ENCODE measurements at places on chromosomes 12 and 14.

DNA sequence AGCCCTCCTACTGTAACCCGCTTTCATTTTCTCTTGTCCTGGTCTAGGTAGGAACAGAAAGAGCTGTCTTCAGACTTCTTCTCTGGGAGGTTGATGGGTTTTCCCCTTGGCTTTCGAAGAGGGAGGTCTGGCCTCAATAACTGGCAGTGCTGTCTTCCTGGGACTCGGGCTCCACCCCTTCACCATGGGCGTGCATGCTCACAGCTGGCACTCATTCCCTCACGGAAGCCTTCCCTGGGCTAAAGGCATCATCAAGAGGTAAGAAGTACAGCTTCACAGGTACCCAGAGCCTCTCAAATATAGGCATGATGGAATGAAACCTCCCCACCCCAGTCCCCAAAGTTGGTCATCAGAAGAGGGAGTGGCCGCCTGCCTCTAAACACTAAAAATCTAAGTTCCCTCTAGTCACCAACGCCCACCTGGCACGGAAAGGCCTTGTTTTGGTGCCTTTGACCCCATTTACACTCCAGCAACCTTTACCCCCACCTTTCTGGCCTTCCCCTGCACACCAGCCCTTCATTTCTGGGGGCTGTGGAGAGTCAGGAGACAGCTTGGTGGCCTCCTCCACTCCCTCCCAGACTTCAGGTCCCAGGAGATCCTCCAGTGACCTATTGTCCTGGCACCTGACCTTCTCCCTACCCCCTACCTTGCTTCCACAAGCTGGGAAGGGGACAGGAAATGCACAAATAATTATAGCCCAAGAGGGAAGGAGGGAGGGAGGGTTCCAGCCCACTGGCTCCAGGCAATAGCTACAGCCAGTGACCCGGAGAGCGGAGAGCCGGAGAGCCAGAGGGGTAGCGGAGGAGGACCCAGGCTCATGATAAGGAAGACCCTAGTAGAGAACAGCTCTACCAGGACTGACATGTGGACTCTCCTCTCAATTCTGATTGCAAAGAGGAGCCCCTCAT, 2.8 kb downstream of the RAPGEF3 start:
- DNase-seq, result no peak

DNA sequence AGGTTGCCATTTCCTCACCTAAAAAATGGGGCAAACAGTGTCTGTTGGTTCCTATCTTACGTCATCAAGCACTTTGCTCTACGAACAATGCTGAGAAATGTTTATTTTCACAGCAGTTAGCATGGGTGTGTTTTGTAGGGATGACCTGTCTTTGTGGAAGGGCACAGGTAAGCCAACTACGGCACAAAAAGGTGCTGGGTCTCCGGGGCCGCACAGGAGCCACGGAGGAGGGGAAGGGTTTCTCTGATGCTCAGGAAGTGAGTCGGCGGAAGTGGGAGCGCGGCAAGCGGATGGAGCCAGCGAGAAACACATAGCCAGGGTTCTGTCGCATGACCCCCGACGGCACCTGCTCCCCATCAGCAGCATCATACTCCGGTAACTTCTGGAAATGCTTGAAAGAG, 65.6 kb upstream of the TCL1B start:
- DNase-seq, result no peak

- no peak for DNase-seq
Observed at GRCh38 chr14:99736603-99737371, 52.7 kb downstream of the CYP46A1 start.

DNA sequence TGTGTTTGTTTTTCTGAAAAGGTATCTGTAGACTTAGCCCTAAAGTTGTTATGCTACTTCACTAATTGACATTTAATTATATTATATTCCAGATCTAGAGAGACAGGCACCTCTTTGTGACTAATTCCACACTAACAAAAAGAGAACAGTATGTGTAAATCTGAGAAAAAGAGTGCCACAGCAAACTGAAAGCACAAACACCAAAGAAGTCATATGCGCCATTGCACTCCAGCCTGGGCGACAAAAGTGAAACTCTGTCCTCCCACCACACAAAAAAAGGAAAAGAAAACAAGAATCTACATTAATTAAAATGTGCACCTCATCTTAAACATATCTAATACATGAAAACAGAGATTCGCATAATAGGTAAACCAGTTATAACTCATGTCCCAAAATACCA, 4.4 kb upstream of the CSRNP2 start:
- no peak for DNase-seq

DNA sequence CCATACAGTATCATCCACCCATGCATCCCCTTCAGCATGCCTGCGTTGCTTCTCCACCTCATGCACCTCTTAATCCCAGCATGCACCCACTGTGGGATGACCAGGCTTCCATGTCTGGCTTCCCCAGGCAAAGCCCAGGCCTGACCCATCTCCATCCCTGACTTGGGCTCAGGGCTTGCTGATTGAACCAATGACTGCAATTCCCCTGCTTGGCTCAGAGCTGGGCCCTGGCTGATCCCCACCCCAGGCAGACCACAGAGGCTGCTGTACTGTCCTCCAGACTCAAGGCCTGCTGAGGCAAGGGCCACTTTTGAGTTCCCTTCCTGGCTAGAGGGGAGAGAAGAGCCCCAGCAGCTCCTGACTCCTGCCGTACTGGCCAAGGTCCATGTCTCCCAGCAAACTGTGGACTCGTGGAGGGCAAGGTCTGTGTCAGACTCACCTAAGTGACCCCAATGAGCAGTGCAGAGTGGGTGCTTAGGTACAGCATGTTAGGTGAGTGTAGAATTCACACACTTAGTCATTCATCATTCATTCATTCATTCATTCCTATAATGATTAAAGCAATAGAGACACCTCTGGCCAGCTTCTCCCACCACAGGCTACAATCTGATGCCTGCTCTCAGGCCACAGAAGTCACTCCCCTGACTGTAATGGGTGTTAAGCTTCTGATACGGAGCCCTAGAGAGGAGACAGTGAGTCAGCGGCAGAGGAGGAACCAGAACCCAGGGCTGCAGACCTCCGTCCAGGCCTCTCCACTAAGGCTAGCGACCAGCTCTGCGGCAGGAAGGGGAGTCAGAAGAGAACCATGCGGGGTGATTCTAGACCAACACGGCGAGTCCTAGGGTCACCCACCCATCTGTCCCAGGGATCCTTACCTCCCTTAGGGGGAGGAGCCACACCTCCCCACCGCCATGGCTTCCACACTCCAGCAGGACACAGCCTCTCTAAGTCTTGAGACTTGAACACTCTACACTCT, 2.9 kb downstream of the BEGAIN start:
- no peak for DNase-seq

DNA sequence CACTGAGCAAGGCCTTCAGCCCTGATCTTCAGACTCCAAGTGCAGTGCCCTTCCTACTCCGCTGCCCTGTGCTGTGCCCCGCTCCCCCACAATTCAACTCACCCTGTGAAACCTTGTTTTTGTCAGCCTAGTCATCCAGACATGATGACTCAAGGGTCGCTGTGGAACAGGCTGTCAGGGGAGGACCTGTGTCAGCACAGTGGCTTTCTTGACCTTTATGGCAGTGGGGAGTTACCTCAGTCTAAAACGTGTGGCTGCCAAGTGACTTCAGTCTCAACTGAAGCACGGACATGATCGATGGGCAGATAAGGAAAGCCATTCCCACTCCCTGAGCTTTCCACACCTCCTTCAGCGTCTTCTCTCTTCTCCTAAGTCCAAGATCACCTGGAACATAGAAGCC, 16.3 kb upstream of the FLVCR2 start:
- DNase-seq, result peak; percentile 83
